Endothelial cell (in vitro differentiated cells): ENCODE measurements at places on chromosomes 2 and 18.

GRCh38 chr18:77865853-77866252 lies 616.2 kb downstream of the GALR1 start:
- DNase-seq: no peak

DNA sequence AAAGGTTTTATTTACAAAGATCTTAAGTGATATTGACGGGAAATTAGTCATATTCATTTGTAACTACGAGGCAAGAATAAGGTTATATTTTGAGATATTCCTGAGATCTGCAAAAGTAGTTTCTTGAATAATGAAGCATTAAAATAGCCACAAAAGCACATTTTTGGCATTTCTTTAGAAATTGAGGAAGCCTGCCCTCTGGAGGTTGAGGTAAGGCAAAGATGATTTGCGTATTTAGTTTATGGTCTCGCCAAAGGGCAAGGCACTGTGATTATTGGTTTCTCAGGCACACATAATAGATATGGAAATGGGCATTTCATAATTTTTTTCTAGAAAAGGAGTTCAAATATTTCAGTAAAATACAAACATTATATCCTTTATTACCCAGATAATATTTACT lies 143.7 kb upstream of the RPRM start:
- peak; percentile 8 for DNase-seq

DNA sequence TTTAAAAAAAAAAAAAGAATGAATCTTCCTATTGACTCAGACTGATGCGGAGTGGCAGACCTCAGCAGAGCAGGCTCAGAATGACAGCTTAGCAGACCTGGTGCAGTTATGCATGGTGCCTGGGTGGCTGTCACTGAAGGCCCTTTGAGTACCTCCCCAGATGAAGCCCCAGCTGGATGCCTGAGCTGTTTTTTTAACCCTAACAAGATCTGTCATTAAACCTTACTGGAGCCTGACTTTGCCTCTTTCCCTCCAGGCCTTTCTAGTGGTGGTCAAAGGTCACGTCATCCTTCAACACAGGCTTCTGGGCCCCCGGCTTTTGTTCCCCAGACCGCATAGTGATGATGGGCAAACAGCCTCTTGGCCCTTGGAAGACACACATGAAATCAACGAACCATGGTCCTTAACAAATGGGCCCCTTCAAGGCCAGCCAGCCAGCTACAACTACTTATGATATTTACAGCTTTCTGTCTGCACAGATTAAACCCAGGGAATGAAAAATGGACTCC lies 138.3 kb upstream of the CYP1B1 start:
- no peak for DNase-seq

DNA sequence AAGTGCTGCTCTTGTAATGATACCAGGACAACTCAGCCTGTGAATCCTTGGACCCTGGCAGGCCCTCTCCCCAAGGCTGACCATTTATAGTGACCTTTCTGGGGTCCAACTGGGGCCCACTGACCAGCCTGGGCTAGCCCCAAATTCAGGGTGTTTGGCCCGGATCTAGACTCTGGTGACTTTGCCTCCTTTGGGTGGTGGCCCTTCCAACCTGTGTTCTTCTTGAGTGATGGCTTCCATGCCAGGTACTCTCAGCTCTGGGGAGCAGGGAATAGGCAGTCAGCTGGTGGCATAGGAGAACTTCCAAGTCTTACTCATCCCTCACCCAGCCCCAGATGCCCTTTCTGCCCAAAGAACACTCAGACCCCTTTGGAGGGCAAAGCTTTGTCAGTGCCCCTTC lies 10.3 kb downstream of the MYO7B start:
- no peak for DNase-seq

DNA sequence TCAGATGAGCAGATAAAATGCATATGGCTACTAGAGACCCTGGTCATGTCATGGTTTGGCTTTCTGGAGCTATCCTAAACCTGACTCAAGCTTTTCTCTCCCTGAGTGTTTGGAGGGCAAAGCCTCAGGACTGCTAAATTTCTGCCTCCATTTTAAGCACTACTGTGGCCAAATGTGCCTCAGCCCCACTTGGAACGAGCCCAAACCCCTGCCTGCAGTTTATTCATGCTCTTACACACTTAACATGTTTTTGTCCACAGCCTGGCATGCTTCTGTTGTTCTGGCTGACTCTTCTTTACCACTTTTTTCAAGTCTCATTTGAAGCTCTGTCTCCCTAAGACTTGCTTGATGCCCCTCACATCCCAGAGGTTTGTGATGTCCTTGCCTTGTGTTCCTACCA lies 24.7 kb downstream of the MGAT5 start:
- DNase-seq: no peak

- DNase-seq: no peak
Measured at GRCh38 chr2:17780546-17780945, 26.6 kb downstream of the GEN1 start.

- DNase-seq: no peak
Measured at GRCh38 chr2:85710687-85711577, 16.8 kb downstream of the GNLY start.

GRCh38 chr18:26708806-26709716 lies 156.4 kb downstream of the AQP4 start:
- DNase-seq: no peak

GRCh38 chr2:204401114-204401513 lies 144.2 kb upstream of the PARD3B start:
- DNase-seq: no peak

GRCh38 chr2:158967114-158967730 lies 1.2 kb upstream of the TANC1 start:
- DNase-seq: peak; percentile 18

DNA sequence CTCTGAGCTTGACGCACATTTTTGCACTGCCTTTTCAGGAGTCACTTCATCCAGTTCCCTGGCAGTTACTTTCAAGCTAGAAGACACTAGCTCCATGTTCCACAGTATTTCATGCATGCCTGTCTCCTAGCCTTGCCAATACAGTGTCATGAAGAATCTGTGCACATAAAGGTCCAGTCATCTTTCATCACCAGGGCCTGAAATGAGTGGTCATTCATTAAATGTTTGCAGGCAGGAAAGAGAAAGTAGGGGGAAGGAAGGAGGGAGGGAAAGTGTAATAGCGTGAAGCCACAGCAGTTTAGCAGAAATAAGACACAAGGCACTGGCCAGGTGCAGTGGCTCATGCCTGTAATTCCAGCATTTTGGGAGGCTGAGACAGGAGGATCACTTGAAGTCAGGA lies 92.4 kb upstream of the COPS8 start:
- no peak for DNase-seq

DNA sequence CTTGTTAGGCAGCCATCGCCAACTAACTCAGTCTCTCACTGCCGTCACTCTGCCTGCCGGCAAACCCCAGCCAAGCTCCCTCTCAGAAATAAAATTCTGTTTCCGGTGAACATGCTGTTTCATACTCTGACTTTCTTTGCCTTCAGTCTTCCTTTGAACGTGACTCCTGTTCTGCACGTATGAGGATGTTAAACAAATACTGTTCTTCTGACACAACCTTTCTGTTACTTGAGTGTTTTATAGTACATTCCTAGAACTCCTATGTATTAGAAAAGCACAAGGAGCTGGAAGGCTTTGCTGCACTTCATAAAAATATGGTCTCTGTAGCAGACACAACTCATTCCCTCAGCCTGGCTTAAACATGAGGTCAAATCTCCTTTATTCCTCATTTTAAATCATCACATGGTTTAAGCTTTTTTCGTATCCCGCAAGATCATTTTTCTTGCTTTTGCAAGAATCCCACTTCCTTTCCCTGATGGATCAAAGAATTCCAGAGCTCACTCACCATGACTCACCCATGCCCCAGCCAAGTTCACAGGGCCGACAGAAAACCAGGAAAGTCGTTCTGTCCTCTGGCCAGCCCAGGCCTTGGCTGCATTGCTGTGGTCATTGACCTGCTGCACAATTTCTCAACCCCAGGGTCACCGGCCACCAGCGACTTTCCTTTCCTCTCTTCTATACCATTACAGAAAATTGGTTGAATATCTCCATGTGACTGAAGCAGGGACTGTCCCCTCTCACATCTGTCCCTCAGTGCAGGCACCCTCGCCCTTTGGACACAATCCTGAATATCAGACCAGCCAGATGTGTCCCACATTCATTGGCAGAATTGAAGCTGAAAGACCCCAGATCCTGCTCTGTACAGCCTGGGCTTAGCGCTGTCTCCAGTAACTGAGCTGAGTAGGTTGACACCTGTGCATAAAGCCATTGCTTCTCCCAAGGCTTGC lies 183.1 kb upstream of the ARL4C start:
- no peak for DNase-seq

DNA sequence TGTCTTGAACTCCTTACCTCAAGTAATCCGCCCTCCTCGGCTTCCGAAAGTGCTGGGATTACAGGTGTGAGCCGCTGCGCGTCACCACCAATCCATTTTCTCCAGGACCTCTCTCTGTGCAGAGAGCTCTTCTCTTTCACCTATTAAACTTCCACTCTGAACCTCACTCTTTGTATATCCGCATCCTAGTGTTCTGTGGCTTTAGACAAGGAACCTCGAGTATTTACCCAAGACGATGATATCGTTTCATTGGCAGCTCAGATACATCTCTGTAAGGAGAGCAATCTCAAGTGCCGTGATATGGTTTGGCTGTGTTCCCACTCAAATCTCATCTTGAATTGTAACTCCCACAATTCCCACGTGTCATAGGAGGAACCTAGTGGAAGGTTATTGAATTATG lies 15.1 kb upstream of the WDR33 start:
- no peak for DNase-seq

DNA sequence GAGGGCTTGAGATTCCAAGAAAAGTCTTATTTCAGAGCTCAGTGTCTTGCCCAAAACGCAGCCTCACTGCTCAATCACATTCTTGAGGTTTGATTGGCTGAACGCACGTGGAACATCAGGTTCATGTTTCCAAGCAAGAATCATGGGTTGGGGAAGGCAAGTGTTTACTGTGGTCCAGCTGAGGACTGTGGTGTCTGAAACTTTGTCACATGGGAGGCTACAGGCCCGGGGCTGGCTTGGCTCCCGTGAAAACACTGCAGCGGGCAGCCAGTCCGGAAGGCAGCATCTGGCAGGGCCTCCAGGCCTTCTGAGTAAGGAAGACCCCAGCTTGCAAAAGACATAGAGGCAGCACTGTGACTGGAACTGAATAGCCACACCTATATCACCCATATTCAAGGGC lies 84.7 kb downstream of the POLR1A start:
- no peak for DNase-seq

- no peak for DNase-seq
Measured at GRCh38 chr18:8455661-8456614, 153.3 kb upstream of the RAB12 start.

DNA sequence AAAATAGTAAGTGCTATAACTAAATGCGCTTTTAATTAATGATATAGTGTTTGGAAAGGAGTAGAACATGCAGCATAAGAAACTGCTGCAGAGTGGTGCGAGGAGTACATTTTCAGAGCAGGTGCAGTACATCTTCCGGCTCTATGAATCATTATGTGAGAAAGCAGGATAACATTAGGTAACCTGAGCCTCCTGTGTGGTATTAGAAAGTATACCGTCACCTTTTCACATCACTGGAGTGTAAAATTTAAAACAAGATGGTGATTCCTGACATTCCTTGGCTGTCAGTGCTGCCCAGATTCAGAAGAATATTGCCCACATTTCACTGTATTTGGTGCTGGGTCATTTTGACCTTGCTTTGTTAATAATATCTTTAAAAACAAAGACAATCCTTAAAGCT lies 7.8 kb upstream of the DYNC2LI1 start:
- DNase-seq: no peak

GRCh38 chr2:1101982-1102590 lies 151.4 kb downstream of the SNTG2 start:
- no peak for DNase-seq

DNA sequence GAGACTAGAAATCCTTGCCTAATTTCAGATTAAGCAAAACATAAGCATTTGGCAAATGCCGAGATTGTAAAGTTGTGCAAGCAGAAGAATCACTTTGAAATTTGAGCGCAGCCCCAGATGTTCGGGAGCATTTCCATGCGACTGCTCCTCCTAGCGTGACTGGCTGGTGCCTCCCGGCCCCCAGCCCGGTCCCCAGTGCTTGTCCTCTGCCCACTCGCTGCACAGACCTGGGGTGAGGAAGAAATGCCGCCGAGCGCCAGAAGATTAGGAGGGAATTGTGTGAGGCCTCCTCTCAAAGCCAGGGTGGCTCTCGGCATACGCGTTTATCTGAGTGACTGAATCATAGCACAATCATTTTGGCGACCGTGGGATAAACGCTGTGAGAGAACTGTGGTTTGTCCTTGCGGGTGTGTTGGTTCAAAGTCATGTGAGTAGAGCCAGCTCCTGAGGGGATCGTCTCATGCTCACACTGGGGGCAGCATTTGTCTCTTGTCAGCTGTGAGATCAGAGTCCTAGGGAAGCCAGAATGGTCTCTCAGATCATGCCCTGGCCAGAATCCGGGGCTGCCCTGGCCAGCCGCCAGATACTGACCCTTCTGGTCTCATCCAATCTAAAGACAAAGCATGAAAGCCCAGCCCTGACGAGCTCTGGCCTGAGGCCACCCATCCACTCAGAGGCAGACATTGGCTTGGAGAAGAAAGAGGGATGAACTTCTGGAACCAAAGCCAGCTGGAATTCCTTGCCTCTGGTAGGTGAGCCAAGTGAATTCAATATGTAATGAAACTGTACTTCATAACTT lies 189.3 kb downstream of the SH3RF3 start:
- DNase-seq: no peak

DNA sequence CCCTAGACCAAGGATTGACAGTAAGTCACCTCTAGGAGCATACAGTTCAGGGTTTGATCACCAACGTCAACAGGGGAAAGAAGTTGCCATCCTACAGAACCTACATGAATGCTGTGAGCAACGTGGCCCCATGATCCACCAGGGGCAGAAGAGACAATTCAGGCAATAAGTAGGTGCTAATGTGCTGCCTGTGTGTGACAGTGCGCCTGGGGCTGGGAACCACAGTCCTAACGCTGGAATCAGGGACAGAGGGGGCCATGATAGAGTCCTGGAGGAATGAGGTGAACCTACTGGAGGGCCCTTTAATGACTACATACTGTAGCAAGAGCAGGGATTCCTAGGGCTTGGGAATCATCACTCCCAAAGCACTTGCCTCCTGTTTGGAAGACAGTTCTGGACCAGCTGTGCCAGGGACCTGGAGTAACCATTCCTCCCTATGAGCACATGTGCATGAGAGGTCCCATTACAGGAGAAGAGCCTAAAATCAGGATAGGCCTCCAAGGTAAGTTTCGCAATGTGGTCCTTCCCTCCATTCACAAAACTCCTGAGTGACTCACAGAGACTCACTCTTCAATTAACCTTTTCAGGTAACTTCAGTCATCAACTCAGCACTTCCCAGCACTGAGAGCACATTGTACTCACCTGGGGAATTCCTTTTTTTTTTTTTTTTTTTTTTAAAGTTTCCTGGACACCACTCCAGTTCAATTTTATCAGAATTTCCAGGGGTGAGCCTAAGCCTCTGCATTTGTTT lies 214.0 kb downstream of the TMEM163 start:
- no peak for DNase-seq
